CD14-positive monocyte (primary cell): ENCODE measurements at places on chromosomes 1 and 21. TPM values are rescaled to one million over a fixed set of nuclear protein-coding genes. Genes with fewer than 3 reads are reported as not detected.

GRCh38 chr1:66699213-66699612 lies 53.0 kb upstream of the DYNLT5 start:
- DNase-seq: no peak

GRCh38 chr1:228333739-228334115 lies 72.9 kb downstream of the TRIM11 start:
- no peak for DNase-seq

DNA sequence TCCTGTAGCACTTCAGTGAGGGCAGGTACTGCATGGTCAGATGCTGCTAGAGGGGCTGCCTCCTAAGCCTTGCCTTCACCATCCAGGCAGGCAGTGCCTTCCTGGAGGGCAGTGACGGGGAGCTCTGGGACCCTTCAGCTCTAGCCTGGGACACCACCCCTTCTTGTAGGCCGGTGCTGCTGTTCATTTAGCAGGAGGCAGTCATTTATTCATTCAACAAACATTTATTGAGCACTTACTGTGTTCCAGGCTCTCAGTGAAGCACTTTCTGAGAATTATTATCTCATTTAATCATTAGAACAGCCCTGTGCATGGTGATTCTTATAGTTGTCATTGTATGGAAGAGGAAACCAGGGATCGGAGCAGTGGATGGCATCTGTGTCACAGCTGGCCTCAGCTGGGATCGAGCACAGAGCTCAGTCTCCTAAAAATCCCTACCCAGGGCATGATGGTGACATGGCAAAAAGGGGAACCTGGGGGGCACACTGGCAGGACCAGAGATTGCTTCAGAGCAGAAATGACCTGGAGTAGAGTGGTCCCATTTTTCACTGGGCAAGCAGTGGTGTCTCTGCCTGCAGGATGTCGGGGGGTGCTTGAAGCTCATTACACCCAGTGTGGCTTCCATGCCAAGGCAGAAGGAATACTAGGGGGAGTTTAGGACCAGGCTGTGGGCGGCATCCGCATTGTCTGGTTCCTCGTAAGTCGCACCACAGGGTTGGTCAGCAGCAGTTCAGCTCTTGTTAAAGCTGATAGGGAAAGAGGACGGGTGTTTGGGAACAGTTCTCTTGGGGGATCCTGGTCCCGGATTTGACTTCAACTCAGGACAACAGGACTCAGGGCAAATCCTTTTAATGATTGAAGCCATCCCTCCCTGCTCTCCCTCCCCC lies 28.8 kb downstream of the ARHGEF10L start:
- no peak for DNase-seq

DNA sequence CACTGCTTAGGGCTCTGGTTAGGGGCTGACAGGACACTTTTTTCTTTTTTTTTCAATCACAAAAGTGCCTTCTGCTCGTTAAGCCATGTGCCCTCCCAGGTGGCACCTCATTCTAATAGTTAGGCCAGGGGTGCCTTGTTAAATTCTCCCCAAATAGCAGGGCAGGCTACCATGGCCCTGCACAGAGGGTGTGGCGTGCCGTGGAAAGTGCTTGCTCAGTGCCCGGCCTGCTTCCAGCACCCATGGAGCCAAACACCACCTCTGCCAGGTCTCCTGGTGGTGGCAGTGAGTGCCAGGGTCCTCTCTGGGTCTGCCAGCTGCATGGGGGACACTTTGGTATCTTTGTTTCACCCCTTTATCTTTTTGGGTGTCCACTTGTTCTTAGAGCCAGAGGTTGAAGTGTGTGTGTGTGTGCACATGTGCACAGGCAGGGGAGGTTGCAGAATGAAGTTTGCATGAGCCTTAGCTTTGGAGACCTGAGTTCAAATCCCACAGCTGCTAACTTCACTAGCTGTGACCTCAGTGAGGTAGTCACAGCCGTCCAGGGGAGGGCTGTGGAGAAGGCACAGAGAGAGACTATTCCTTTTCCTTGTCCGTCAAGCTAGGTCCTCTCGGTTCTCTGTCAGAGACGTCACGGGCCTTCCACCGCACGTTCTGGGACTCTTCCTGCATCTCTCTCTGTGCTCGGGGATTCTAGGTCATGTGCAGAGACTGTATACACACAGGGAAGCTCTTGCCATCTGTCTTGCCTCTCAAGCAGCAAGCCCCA lies 39.9 kb upstream of the CSF3R start:
- no peak for DNase-seq

The LRRC53 gene
- not detected for polyA plus RNA-seq
